ENCODE measurements at places on chromosomes 1 and 21.

- no peak for DNase-seq
These were observed 81.3 kb downstream of the NEK7 start for GRCh38 chr1:198238121-198238520.

DNA sequence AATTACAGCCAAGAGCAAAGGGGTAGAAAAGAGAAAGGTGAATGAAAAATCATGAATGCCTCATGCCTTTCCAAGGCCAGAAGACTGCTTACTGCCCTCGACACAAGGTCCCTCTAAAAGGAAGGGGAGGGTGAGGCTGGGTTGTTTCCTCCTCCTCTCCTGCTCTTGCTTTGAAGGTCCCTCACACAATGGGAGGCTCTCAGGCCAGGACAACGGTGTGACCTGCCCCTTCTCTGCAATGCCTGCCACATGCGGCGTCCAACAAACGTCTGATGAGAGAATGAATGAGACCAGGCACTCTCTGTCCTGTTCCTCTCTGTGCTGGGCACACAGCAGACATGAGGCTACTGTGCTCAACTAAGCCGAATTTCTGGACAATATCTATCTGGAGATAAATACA lies 51.3 kb downstream of the SSBP3 start:
- DNase-seq = no peak

DNA sequence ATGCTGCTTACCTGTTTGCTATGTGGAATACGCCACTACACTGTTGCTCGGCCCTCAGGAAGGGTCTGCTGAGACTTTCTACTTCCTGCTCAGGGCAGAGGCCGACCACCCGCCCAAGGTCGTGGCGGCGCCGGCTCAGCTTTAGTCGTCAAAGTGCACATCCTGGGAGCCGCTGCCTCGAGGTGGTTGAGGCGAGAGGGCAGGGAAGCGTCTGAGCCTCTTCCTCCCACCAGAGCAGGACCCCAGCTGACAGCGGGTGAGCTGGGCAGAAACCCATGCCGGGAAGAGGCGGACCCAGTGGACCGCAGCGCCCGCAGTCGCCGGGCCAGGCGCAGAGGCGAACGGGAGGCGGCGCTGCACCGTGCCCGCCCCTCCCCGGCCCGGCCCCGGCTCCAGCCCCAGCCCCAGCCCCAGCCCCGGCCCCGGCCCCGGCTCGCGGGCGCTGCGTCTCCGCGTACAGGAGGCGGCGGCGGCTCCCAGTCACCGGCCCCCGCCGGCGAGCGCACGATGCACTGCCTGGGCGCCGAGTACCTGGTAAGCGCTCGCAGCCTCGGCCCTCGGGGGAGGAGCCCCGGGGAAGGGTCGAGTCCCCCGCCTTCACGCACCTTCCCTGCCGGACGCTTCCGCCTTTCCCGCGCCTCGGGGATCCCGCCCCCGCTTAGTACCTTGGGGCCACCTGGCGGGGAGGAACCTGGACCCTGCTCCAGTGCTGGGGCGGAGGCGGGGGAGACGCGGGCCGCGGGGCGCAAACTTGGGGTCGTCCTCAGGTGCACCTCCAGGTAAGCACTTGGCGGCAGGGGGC lies at the start of gene SLC44A3:
Gene SLC44A3, plus strand, starts transcription at position 413 of the 802 bp plus-strand sequence. Its CDS starts 95 bp downstream, at position 508.
- peak; percentile 63 for DNase-seq

DNA sequence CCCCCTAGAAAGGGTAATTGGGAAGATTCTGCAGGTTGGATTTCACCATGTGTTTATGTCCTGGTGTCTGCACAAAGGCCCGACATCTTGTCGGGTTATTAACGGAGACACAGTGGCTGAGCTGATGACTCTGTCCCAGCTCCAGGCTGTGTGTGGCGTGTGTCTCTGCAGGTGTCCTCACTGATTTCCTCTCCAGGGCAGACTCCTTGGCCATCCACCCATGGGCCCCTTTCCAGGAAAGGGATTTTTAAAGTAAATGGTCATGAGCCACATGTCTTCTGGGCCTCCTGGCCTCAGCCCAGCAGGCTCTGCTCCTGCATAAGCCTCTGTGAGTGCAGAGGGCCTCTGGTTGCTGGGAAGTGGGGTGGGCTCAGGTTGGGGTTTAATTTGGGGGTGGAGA lies 418.7 kb upstream of the VAMP3 start:
- no peak for DNase-seq

Measured in activated CD4-positive, alpha-beta T cell treated with anti-CD3 and anti-CD28 coated beads for 36 hours (primary cell).